ENCODE measurements at places on chromosomes 4 and X.

DNA sequence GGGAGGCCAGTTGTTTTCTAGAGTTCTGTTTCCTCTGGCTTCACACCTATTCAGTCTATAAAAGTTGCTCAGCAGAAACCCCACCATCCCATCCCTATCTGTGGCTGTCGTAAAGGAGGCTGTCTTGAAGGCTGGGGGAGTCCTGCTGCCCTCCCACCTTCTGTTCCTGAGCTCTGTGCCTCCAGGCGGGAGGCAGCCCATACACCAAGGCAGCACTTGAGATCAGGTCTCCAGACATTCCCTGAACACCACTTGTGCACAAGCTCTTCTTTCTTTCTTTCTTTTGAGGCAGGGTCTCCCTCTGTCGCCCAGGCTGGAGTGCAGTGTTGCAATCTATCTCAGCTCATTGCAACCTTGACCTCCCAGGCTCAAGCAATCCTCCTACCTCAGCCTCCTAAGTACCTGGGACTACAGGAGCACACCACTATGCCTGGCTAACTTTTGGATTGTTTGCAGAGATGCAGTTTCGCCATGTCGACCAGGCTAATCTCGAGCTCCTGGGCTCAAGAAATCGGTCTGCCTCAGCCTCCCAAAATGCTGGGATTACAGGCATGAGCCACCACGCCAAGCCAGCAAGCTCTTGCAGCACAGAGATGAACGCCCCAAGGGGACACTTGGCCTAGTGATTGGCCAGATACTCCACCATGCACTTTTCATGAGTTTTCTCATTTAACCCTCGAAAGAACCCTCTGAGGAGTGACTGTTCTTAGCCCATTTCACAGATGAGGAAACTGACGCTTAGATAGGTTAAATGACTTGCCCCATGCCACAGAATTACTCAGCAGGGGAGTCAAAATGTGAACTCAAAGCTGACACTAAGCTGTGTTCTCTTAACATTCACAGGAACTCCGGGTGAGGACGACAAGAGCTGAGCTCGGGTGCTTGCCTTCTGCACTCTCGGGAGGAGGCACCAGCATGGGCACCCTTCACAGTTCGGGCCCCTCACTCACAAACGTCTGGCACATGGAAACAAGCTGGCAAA is 55.8 kb upstream of the ENPP6 start:
- DNase-seq = no peak

DNA sequence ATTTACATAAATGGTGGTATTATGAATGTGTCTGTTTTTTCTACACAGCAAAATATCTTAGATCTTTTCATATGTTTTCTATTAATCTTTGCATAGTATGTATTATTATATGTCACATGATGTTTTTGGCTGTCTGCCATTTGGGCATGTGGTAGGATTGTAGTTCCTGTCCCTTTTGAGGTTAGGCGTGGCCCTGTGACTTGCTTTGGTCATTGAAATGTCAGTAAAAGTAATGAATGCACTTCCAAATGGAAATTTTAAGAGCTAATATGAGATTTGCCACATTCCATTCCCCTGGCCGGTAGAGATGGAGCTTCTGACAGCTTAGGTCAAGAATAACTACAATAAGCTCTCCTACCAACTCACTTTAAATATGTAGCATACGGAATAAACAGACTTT is 45.1 kb downstream of the JADE3 start:
- DNase-seq = peak; percentile 40

- DNase-seq = no peak
Measured at GRCh38 chr4:3221184-3221494, 27.8 kb upstream of the MSANTD1 start.

DNA sequence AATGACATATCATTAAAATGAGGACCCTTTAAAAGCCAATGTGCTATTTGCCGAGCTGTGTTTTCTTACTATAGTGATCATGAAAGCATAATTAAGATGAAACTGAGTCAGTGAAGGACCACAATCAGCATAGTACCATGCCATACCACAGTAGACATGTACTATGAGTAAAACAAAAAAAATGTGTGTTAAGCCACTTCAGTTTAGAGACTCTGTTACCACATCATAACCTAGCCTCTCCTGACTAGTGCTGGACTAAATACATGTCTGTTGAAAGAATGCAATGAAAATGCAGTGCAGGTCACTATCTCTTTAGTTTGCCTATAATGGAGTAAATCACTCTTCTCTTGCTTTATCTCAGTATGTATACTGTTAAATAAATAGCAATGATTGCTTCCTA is 12.3 kb upstream of the DDX53 start:
- no peak for DNase-seq

DNA sequence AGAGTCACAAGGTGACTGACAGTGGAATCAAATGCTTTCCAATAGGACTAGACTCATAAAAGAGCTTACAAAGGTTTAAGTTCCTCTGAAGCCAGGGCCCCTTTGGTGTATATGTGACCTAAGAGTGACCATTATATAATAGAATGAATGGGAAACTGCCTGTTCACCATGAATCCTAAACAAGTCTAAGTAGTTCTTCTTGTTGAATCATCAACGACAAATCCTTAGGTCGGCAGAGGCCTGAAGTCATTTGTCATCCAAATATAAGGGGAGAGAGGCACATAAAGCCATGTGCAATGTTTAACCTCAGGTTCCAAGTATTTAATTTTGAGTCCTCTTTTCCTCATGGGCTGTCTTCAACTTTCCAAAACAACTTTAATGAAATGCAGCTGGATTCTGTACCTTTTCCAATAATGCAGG is 122.4 kb downstream of the RASL11B start:
- DNase-seq = peak; percentile 38

DNA sequence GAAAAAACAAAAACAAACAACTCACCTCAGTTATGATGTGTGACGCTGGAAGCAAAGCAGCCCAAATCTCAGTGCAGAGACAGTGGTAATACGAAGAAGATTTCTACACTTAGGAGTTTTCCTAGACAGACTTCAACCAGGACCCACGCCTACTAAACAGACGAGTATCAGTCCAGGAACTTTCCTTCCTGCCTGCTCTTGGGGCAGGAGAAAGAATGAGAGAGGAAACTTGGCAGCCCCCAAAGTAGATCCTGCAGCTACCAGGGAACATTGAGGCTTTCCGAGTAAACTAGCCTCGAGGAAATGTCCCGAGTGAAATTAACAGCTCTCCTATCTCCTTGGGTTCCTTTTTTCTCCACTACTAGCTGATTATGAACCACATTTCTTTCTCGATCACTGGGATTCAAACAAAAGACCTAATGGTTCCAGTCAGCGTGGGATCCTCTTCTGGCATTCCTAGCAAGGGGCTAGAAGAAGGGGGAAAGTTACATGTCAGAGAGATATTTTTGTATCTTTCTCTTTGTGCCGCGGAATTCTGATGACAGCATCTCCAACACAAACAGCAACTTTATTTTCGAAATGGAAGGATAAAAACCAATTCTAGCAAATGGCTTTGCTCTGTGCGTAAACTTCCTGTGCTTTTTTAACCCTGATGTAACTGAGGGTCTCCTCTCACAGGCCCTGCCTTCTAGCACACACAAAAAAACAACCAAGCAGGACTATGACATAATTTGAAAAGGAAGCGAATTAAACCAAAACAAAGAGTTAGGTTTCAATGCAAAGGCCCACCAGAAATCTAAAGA is 53.2 kb downstream of the PPM1K start:
- no peak for DNase-seq

DNA sequence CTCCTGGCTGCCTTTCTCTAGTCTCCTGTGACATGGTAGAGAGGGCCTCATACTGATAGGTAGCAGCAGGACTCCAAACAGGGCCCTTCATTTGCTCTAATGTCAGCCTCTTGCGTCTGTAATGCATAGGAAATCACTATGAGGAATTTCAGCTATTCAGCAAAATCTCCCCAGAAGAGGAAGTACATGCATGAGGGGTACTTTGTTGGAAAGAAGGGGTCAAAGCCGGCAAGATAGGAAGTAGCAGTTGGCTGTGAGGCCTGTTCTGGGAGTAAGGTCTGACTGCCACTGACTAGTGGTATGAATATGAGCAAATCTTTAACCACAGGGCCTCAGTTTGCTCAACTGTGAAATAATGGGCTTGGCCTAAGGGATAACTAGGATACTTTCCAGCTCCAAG is 283.2 kb downstream of the ARHGAP10 start:
- DNase-seq = peak; percentile 49

DNA sequence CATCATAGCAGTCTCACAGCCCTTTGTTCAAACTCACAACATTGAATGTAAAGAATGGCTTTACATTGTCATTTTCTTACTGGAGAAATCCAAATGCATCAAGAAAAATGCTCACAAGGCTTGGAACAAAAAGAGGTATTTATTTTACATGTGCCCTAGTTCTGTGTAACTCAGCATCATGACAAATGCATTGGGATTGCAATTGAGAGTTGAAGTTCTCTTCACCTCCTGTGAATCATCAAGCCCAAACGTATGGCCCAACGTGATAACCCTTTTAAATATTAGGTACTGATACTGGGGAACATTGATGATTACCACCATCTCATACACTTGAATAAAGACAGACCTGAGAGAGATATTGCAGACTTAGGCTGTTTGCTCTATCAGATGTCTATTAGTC is 61.6 kb downstream of the GASK1B start:
- no peak for DNase-seq

- no peak for DNase-seq
Measured at GRCh38 chr4:5101571-5101970, 50.3 kb downstream of the STK32B start.

- no peak for DNase-seq
Measured at GRCh38 chr4:105930698-105931097, 35.4 kb downstream of the NPNT start.

DNA sequence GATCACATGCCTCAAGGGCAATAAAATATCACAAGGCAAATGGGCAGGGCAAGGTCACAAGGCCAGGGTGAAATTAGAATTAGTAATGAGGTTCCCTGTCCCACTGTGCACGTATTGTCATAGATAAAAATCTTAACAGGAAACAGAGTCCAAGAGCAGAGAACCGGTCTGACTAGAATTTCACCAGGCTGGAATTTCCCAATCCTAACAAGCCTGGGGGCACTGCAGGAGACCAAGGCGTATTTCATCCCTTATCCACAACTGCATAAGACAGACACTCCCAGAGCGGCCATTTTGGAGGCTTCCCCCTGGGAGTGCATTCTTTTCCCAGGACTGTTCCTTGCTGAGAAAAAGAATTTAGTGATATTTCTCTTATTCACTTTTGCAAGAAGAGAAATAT is 25.9 kb upstream of the PRDM5 start:
- no peak for DNase-seq

DNA sequence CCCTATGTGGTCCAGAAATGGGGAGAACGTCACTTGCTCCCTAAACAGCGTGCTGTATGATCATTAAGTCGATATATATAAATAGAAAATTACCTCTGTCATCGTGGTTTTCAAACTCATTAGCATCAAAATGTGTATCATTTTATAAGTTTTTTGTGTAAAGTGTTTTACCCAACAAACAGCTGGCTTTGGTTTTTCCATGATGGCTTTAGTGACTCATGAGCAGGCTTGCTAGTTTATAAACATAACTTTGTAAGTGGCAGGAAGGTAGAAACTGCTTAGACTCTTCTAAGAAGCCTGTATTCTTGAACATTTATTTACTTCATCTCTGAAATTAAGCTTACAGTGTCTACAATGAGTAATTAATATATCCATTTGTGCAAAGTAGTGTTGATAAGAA is 108.4 kb upstream of the DIPK2B start:
- no peak for DNase-seq

GRCh38 chr4:73922766-73923630 is 53.8 kb downstream of the CXCL1 start:
- peak; percentile 62 for DNase-seq

GRCh38 chr4:48462363-48462762 is 20.8 kb upstream of the SLC10A4 start:
- DNase-seq = no peak

DNA sequence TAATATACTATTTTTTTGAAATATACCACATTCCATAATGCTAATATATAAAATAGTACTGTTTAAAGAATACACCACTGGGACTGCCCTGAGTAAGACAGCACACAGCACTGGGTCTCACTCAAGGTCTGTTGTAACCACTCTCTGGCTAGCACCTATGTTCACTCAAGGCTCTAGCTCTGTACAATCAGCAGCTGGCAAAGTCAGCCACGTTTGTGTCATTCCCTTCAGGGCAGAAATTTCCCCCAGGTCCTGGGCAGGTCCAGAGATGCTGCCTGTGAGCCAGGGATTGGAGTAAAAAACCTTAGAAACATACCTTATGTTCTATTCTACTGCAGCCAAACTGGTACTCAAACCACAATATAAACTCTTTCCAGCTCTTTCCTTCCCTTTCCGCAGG is 1160.2 kb upstream of the ADGRL3 start:
- DNase-seq = no peak

DNA sequence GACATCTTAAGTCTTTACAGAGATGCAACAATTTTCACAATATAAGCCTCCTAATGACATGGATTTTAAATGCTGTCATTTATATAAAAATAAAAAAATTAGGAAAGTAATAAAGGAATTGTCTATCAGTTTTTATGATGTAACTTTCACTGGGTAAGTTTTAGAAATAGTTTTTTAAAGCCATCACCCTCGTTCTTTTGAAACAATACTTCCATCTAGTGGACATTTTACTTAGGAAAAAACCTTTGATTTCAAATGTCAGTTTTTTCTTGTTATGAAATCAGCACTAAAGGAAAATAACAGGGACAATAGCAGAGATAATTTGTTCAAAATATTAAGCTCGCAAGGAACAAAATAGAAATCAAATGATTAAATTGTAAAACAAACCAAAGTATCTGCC is 24.3 kb upstream of the NDNF start:
- peak; percentile 79 for DNase-seq

DNA sequence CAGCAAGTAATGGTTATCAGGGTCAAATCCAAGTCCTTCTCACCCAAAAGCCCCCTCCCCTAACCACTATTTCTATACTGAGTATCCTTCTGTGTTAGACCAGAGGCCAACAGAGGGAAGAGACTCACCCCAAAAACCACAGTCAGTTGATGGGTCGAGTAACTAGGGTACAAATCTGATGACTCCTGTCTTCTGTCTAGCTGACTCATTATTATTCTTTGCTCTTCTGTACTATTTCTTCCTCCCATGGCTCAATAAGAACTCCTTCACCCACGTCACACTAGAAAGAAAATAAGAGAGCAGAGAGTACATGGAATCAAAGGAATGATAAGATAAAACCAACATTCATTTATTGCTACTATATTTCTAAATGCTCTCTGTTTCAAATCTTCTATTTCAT is 2.0 kb downstream of the RAB40A start:
- DNase-seq = no peak

- no peak for DNase-seq
Measured at GRCh38 chrX:12021698-12022097, 116.6 kb upstream of the FRMPD4 start.

GRCh38 chr4:113825272-113825671 is 63.7 kb upstream of the CAMK2D start:
- peak; percentile 57 for DNase-seq

GRCh38 chr4:147482281-147482680 is 1.4 kb downstream of the EDNRA start:
- no peak for DNase-seq

GRCh38 chr4:112038861-112039260 is 106.4 kb upstream of the FAM241A start:
- no peak for DNase-seq

All from suppressor macrophage treated with lipopolysaccharide for 1 hour (primary cell).